ENCODE measurements at places on chromosomes 6 and 20. TPM values are rescaled to one million over a fixed set of nuclear protein-coding genes. Genes with fewer than 3 reads are reported as not detected.

LPA gene
- not detected for total RNA-seq

SLC26A8 gene
- not detected for total RNA-seq

THEMIS gene
- total RNA-seq = 68.2 TPM

DNA sequence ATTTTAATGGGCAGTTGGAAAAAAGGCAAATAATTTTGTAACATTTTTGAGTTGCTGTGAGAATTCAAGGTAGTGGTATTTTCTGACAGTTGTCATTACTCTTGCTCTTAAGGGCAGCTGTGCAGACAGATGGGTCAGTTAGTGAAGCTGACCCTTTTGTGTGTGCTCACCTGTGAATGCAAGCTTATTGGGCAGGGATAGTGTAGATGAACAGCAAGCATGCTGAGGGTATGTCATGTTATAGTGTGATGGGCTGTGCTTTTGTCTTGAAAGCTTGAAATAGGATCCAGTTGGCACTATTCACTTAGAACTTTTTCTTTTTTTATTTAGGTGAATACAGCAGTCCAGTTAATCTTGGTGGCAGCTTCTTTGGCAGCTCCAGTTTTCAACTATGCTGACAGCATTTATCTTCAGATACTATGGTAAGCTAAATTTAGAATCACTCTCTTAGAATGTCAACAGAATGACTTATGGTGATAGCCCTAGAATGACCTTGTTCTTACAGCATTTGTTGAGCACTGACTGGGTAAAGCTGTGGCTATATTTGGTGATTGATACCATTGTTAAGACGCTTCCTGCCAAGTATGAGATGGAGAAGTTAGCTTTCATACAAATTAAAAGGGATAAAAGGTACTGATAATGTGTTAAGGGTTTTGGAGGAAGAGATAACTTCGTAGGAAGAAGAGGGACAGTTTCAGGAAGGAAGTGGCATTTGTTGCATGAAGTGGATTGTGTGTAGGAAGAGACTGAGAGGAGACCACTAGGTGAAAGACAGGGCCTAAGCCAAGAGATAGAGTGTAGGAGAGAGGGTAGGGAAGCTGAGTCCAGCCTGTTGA lies 19.5 kb downstream of the LRRN4 start:
- H3K27ac ChIP-seq = peak overlapping the region; percentile 11
- peaks cover 15% of the 10 kb centered on the region for H3K4me1 ChIP-seq
- no peak overlapping the region for H3K4me3 ChIP-seq

DNA sequence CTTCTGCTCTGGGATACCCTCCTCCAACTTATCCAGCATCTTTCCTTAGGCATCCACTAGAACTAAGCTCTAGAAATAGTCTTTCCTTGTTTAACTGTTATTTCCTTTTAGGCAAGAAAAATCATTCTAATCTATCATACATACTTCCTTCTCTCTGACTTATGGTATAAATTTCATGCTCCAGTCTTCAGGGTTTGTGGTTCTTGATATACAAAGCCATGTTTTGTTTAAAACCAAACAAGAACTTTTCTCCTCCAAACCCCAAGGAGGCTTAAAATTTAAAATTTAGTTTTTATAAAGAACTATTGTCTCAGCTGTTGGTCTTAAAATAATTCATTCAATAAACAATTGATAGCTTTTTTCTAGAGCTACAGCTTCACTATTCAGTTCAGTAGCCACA lies 77.2 kb downstream of the CD164 start:
- peaks cover 20% of the 10 kb centered on the region for H3K4me1 ChIP-seq
- peaks cover 3% of the 10 kb centered on the region for H3K27me3 ChIP-seq
- no peak overlapping the region for H3K27ac ChIP-seq
- no peaks in the 10 kb centered on the region for H3K36me3 ChIP-seq
- no peak overlapping the region for H3K4me3 ChIP-seq
- no peak for DNase-seq

SIM1 gene
- total RNA-seq = 0.30 TPM

PDYN gene
- not detected for total RNA-seq

- no peaks in the 10 kb centered on the region for H3K36me3 ChIP-seq
- no peak overlapping the region for H3K27ac ChIP-seq
- no peak overlapping the region for H3K4me3 ChIP-seq
These were observed 95.3 kb downstream of the CLVS2 start for GRCh38 chr6:123091091-123091895.

DNA sequence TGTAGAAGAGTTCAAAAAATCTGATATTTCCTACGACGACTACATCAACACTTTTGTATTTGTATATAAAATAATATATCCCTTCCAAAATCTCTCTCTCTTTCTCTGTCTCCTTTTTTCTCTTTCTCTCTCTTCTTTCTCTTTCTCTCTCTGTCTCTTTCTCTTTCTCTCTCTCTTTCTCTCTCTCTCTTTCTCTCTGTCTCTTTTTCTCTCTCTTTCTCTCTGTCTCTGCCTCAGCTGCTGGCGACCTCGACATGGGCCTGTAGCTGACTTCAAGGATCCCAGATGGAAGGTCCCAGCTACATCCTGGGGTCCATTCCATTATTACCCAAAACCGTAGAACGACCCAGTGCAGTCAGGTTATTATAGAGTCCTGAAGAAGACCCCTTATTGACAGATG lies 90.0 kb downstream of the CD24 start:
- no peak for DNase-seq
- no peaks in the 10 kb centered on the region for H3K36me3 ChIP-seq
- peaks cover 26% of the 10 kb centered on the region for H3K27me3 ChIP-seq
- H3K4me3 ChIP-seq = no peak overlapping the region
- no peaks in the 10 kb centered on the region for H3K4me1 ChIP-seq
- no peak overlapping the region for H3K27ac ChIP-seq

DNA sequence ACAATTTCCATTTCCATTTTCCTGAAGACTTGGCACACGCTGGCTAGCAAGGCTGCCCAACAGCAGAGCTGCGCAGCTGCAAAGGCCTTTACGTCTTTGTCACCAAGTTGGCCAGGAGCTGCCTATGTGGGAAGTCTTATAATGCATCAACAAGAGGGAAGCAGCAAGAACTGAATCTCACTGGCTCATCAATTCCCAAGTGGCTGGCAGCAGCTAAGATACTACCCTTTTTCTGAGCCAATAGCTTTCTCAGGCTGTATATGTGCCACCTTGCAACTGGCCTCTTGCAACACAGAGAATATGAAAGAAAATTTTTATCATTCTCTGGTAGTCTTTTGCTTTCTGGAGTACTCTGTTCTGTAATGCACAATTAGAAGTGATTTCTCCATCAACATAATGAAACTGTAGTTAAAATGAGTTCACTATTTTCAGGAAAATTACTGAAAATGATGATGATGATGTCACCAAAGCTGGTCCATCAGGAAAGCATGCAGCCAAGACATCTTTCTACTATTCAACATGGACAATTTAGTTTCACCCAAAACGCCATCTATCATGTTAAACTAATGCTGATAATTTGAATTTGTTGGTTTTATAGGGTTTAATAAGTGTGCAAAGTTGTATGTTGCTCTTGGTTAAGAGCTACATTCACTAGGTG lies 97.3 kb upstream of the FOXA2 start:
- no peaks in the 10 kb centered on the region for H3K27me3 ChIP-seq
- H3K27ac ChIP-seq = no peak overlapping the region
- H3K4me3 ChIP-seq = no peak overlapping the region
- no peaks in the 10 kb centered on the region for H3K36me3 ChIP-seq
- no peak for DNase-seq
